Anterior cingulate cortex (tissue), 58 donors: ENCODE measurements at places on chromosomes 16 and 17.

GRCh38 chr17:3719265-3719664 lies 4.4 kb upstream of the HASPIN start:
- DNase-seq: no peak

- no peak for DNase-seq
Measured at GRCh38 chr16:12186774-12187335, 210.3 kb downstream of the SNX29 start.

DNA sequence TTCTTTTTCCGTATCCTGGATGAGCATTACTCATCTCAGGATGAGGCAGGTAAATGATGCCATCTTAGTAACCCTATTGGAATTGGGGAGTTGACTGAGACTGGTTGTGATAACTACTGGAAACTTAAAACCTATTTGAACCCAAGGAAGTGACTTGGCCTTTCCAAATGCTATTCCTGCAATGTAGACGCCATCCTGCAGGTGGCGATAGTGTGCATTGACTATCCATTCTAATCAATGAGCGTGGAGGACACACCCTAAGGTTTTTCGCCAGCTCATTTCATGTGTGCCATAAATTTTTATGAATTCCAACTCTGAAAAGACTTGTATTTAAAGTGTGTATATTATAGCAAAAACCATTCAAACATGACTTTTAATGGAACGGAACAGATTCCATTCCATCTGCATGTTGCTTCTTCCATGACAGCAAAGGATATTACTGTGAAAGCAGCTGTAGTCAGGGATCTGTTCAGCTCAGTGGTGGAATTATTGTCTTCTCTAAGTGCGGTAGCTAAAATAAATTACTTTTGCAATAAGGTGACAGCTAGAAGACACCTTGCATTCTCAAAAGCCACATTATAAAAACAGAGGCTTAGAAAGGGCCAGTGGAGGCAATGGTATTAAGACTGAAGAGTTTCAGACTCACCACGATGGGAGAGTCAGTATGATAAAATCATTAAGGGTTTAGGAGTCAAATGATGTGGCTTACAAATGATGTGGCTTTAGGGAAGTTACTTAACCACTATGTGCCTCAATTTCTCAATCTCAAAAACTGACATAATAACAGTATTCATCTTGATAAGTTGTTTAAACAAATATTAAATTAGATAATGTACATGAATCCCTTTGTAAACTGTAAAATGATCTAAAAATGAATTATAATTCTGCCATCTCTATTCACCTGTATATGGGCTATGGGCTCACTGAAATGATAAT lies 55.5 kb downstream of the SYT17 start:
- no peak for DNase-seq

DNA sequence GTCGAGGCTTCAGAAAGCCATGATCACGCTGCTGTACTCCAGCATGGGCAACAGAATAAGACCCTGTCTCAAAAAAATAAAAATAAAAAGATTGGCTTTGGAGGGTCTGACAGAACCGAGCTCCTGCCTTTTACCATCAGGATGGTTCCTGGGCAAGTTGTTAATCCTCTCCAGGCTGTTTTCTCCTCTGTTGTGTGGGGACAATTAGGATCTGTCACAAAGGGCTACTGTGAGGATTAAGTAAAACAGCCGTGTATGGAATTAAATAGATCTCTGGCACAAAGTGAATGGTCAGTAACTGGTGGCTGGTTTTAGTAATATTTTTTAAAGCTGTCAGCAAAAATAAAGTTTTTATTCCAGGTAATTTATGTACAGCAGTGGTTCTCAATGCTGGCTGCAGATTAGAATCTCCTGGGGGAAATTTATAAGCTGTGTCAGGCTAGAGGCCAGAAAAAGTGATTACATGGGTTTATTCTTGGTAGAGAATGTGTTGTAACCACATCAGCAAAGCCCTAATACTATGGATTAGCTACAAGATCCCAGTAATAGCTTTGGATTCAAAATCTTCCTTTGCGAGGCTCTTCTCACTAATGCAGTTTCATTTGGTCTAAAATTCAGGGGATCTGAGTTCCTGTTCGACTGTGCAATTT lies 47.2 kb downstream of the GPRC5B start:
- no peak for DNase-seq

- DNase-seq: no peak
Measured at GRCh38 chr17:28467456-28468025, 5.9 kb upstream of the SLC13A2 start.

- DNase-seq: no peak
Measured at GRCh38 chr16:64687786-64688185, 434.1 kb downstream of the CDH11 start.

DNA sequence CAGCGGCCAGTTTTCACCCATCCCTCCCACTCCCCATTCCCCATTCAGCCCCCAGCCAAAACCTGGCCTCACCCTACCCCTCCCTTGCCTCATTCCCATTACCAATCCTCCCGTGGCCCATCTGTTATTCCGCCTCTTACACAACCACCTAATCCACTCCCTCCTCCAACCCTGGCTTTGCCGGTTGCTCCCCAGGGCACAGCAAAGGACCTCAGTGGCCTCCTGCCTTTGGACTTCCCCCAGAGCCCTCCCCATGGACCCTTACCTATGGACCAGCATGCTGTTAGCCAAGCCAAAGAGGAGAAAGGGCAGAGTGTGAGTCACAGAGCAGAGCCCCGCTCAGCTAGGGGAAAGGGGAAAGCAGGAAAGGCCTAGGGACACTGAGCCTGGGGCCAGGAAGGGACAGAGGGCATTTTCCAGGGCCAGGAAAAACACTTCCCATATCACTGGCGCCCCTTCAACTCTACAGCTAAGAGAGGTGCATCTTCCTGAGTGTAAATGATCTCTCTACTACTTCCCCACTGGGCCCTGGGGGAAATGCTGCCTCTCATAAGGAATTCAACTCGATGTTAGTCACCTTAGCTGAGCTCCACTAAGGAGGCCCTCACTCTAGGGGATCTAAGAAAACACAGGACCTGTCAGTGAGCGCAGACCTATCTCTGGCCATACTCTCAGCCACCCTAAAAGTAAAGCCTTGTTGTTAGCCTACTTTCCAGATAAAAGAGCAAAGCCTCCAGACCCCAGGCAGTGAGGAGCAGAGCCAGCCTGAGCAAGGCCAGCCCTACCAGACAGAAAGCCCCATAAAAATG lies 10.6 kb downstream of the PEMT start:
- no peak for DNase-seq

DNA sequence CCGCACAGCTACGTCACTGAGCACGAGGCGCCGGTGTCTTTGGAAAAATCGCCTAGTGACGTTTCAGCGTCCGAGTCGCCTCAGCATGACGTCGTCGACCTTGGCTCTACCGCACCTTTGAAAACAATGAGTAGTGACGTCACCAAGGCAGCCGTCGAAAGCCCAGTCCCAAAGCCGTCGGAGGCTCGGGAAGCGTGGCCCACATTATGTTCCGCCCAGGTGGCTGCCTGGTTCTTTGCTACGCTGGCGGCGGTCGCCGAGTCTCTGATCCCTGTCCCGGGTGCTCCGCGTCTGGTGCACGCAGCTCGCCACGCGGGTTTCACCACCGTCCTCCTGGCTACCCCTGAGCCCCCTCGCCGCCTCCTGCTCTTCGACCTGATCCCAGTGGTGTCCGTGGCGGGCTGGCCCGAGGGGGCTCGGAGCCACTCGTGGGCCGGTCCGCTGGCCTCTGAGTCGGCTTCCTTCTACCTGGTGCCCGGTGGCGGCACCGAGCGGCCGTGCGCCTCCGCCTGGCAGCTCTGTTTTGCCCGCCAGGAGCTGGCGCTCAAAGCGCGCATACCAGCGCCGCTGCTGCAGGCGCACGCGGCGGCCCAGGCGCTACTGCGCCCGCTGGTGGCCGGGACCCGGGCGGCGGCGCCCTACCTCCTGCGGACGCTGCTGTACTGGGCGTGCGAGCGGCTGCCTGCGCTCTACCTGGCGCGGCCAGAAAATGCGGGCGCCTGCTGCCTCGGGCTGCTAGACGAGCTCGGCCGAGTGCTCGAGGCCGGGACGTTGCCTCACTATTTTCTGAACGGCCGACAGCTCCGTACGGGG lies 1.5 kb downstream of the TMEM102 start:
- DNase-seq: peak; percentile 29

- DNase-seq: no peak
Measured at GRCh38 chr16:58727796-58728568, 6.1 kb downstream of the GOT2 start.

- no peak for DNase-seq
Measured at GRCh38 chr17:36657390-36657762, 56.0 kb downstream of the MRM1 start.

- DNase-seq: no peak
Measured at GRCh38 chr17:49247944-49248343, 17.4 kb upstream of the PHOSPHO1 start.

DNA sequence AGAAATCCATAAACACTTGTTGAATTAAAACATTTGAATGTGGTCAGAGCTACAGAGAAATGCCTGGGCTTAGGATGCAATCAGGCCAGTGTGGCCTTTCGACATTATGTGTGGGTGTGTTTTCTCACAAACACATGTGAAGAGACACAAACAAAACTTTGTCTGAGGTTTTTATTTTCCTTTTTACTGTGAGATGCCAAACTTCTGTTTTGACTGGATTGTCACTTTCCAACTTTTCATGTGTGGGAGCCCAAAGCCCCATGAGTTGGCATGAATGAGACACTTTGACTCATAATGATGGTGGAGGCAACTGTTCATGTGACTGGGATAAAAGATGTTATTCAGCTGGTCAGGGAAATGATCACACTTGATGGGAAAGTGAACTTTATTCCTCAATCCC lies 71.9 kb upstream of the GAS7 start:
- DNase-seq: no peak

DNA sequence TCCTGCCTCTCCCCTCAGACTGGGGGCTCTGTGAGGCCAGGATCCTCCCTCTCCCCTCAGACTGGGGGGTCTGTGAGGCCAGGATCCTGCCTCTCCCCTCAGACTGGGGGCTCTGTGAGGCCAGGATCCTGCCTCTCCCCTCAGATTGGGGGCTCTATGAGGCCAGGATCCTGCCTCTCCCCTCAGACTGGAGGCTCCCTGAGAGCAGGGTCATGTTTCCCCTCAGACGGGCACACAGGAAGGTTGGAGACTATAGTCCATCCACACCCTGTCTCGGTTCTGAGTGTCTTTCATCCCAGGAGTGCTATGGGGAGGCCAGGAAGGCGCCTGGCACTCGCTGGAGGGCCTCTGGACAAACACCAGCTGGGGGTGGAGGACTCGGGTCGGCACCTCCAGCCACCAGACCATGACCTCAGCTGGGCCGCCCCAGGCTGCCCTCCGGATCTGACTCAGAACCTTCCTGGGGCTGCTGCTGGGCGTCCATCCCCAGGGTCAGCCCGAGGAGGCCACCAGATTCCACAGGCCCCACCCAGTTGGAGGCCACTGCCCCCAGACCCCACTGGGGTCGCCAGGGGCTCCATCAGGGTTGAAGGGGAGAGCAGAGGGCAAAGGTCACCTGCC lies 21.9 kb upstream of the DLX4 start:
- no peak for DNase-seq

- DNase-seq: no peak
Measured at GRCh38 chr16:15988268-15989013, 39.0 kb downstream of the ABCC1 start.

DNA sequence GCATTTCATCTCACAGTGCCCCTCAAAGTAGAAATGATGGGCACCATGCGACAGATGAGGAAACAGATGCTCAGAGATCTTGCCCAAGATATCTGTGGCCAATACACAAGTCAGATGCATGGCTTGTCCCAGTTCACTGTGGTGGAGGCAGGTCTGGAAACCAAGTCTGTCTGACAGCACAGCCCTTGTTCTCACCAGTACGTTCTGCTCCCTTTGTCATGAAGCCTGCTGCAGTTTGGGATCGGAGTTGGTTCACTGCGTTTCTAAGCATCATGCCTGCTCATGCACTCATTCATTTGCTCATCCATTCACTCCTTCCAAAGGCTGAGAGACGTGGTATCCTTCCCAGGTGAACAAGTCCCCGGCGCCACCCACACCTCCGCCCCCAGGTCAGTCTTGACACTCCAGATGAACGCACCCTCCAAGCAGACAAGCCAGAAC lies 27.2 kb upstream of the MEAK7 start:
- DNase-seq: no peak

GRCh38 chr16:73949574-73950320 lies 346.9 kb upstream of the PSMD7 start:
- DNase-seq: no peak

DNA sequence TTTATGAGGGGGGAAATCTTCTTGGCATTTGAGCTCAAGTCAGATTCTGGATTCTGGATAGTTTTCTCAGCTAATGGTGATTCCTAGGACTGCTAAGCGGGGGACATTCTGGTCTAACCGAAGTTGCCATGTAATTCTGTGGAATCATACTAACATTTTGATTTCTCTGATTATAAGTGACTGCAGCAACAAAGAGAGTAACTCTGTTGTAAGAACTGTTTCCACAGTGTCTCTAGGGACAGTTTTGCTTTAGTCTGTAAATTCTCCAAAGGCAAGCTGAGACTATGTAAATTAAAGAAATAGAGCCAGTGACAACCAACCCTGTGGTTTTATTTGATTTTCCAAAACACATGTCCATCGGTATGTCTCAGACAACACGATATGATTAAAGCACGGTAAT lies 286.2 kb downstream of the IRX3 start:
- DNase-seq: no peak

- DNase-seq: no peak
Measured at GRCh38 chr16:63239065-63239570, 1202.9 kb upstream of the CDH8 start.

GRCh38 chr17:82195675-82196672 lies 16.7 kb downstream of the CCDC57 start:
- no peak for DNase-seq

DNA sequence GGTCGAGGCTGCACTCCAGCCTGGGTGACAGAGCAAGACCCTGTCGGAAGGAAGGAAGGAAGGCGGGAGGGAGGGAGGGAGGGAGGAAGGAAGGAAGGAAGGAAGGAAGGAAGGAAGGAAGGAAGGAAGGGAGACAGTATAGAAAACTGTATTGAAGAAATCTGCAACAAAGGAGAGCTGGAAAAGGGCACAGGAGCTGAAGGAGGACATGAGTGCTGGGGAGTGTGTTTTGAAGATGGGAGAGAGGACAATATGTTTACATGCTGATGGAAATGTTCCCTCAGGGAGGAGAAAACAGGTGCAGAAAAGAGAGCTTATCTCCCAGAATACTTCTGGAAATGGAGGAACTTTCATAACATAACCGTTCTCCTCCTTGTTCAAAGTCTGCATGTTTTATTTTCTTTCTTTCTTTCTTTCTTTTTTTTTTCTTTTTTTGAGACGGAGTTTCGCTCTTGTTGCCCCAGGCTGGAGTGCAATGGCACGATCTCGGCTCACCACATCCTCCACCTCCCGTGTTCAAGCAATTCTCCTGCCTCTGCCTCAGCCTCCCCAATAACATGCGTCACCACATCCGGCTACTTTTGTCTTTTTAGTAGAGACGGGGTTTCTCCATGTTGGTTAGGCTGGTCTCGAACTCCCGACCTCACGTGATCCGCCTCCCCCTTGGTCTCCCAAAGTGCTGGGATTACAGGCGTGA lies 2.7 kb upstream of the HAP1 start:
- DNase-seq: no peak

- DNase-seq: no peak
Measured at GRCh38 chr16:50178491-50178941, 25.4 kb downstream of the TENT4B start.

DNA sequence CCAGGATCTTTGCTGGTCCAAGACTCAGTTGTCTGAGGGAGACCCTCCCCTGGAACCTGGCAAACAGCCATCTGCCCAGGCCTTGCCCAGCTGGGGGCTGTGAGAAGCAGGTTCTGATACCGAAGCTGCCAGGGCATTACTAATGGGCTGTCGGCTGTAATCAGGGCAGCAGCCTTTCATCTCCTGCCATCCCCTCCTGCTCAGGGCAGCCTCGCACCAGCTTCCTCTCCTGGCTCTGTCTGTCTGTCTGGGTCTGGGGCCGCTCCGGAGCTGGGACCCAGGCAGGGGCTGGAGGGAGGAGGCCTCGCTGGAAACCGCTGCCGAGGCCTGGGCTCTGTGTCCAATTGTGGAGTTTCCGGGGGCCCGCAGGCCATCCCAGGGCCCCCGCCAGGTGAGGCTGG lies 21.6 kb upstream of the BRD7 start:
- no peak for DNase-seq
